ENCODE measurements at places on chromosomes 6 and 20.
A peak's percentile ranks its signal among the peaks of the same experiment; 100 is the strongest.

GRCh38 chr20:36861625-36861874 lies 14.4 kb upstream of the TLDC2 start:
- no peak for DNase-seq

DNA sequence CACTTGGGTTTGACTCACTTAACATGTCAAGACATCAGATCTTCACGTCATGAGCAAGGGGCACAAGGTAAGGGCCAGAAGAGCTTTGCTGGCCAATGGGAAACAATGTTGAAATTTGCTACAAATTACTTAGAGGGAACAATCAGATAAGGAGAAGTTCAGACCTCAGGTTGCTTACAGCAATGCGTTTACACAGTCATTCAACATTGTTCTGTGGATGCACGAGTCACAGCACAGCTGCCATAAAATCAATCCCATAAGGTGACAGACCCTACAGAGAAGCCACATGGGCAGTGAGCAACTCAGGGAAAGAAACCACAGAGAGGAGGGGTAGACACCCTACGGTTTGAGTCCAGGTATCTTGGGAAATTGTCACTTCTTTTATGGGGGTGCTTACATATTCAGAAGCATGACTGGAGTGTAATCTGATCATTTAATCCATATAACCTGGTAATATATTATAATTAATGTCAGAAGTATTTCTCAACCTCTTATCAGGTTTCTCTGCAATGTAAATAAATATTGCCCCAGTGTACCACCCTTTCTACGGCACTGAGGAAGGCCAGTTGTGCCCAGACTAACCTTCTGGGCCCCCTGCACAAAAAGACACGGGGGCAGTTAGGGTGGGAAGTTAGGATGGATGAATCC lies 2.3 kb upstream of the SLC22A2 start:
- no peak for DNase-seq

- DNase-seq: no peak
Observed at GRCh38 chr6:7176208-7176607, 68.4 kb downstream of the RREB1 start.

GRCh38 chr6:13485303-13485702 lies 2.1 kb downstream of the GFOD1 start:
- no peak for DNase-seq

- no peak for DNase-seq
Observed at GRCh38 chr20:51492167-51493092, 50.1 kb downstream of the NFATC2 start.

GRCh38 chr6:134564705-134565104 lies 246.8 kb upstream of the SGK1 start:
- no peak for DNase-seq

- DNase-seq: no peak
Observed at GRCh38 chr6:135117413-135117968, 62.9 kb upstream of the HBS1L start.

DNA sequence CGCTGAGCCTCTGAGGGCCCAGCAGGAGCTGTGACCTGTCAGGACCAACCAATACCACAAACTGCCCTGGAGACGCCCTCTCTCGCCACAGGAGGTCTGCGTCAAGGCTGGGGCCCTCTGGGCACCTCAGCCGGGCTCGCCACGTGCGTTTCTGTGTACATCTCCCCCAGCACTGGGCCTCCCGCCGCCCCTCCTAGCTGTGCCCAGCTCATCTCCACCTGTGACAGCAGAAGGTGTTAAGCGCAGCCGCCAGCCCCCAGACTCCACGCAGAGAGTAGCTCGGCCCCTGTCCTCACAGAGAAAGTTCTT lies 91.4 kb downstream of the TAF4 start:
- DNase-seq: no peak

DNA sequence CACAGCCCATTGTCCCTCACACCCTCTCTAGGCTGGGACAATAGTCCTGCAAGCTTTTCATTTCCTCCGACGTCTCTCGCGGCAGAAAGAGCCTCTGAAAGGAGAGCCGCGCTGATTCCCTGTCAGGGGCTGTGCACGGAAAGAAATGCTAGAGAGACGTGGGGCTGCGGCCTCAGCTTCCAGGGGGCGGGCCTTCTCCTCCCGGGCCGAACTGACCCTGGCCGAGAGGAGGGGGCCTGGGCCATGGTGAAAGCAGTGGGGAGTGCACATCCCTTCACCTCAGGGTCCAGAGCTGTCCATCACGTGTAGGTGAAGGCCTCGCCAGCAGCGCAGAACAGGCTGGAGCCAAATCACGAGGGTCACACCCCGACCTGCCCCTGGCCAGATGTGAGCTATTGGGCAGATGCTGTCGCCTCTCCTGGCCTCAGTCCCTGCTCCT lies 220.4 kb downstream of the TAF4 start:
- DNase-seq: no peak

- no peak for DNase-seq
Observed at GRCh38 chr6:154167126-154167525, 128.1 kb downstream of the OPRM1 start.

- no peak for DNase-seq
Observed at GRCh38 chr6:153947808-153948447, 91.1 kb upstream of the OPRM1 start.

- no peak for DNase-seq
Observed at GRCh38 chr6:133887156-133887879, 1.6 kb upstream of the TCF21 start.

DNA sequence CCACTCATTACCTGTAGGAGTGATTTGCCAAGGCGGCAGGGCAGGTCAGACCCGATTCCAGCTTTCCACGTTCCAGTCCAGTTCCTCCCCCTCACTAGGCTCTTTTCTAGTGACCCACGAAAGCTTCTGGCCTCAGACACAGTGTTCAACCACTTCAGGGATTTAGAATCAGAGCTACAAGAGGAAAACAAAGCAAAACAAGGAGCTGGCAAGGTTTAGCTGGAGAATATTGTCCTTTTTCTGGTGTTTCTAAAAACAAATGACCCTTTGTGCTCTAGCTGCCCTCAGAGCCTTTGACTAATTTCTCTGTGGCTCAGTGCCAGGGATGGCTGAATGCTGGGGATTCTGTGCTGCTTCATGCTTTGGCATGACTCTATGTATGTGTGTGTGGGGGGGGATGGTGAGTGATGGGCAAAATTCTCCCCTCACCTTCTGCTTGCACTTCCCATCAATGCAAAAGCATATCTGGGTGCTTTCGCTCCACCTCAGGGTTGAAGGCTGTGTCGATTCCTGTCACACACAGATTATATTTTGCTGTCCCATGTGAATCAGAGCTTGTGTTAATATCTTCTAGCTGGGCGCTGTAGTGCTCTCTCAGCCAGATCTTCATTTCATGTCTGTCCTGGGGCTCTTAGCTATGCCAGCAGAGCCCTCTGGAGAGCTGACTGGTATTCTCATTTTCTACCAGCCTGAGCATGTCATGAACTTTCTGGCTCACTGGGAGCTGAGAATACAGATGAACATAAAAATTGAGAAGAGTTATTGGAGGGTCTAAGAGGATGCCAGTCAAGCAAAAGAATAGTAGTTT lies 19.3 kb upstream of the NEDD9 start:
- DNase-seq: no peak

DNA sequence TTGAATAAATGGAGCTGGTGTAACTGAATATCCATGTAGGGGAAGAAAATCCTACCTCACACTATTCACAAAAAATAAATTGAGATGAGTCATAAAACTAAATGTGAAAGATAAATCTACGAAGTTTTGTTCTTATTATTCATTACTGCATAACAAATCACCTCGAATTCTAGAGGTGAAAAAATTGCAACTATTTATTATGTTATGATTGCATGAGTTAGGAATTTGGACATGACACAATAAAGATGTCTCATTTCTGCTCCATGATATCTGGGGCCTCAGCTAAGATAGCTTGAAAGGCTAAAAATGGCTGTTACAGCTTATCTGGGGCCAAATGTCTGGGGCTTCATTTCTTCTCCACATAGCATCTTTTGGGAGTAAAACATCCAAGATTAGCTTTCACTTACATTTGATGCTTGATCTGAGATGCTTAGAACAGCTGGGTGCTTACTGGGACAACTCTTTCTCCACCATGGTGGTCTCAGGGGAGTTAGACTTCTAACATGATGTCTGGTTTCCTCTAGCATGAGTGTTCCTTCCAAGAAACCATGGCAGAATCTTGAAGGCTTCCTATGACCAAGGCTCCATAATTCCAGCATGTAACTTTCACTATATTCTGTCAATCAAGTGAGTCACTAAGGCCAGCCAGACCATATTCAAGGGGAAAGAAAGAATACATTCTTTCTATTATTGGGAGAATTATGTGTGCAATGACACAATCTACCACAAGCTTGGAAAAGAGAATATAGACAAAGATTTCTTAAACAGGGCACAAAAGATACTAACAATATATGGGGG lies 30.1 kb downstream of the OR2B6 start:
- no peak for DNase-seq

GRCh38 chr6:137094411-137095008 lies 49.7 kb upstream of the IL20RA start:
- no peak for DNase-seq

DNA sequence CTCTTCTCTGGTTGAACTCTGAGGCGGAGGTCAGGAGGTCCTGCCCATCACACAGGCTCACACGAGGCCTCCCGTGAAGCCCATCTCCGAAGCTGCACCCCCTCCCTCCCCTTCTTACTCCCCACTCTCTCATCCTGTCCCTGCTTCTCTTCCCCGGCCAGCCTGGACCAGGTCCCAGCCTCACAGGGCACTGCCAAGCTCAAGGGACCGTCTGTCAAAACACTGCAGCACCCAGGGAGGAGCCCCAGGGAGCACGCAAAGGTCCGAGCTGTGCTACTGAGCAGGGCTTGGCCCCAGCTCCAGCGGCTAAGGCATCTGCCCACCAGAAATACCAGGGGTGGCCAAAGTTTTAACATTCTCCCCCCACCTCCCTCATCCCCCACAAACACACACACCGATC lies 70.0 kb downstream of the PSMG4 start:
- no peak for DNase-seq

DNA sequence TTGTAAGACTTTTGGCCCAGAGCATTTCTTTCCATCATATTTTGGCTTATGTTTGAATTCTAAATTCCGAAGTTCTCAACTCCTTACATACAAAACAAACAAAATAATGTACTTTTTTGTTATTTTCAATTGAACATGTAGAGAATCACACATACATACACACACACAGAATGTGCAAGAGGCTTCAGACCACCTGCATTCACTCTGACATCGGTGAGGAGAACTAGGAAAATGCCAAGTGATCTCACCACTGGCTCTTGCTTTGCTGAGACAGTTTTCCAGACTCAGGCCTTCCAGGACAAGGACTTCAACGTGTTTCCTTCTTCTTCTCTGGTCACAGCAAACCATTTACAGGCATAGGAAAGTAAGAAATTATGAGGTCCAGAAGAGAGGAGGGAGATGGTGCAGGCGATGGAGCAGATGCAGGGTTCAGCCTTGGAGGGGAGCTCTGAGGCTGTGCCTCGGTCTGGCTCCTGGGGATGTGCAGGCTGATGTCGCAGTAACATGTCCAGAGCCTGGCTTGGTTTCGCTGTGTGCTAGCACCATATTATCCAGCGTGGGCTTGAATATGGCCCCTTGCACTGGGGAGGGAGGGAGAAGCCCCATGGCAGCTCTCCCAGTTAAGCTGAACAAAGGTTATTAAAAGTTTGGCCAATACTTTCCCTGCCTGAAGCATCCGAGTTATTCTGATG lies 93.4 kb downstream of the DACT2 start:
- no peak for DNase-seq

DNA sequence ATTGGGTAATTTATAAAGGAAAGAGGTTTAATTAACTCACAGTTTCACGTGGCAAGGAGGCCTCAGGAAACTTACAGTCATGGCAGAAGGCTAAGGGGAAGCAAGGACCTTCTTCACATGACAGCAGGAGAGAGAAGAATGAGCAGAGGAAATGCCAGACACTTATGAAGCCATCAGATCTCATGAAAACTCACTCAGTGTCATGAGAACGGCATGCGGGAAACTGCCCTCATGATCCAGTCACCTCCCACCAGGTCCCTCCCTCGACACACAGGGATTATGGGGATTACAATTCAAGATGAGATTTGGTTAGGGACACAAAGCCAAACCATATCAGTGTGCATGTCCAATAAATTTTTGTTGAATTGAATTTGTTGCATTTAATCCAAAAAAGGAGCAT lies 52.0 kb downstream of the ECT2L start:
- DNase-seq: no peak

DNA sequence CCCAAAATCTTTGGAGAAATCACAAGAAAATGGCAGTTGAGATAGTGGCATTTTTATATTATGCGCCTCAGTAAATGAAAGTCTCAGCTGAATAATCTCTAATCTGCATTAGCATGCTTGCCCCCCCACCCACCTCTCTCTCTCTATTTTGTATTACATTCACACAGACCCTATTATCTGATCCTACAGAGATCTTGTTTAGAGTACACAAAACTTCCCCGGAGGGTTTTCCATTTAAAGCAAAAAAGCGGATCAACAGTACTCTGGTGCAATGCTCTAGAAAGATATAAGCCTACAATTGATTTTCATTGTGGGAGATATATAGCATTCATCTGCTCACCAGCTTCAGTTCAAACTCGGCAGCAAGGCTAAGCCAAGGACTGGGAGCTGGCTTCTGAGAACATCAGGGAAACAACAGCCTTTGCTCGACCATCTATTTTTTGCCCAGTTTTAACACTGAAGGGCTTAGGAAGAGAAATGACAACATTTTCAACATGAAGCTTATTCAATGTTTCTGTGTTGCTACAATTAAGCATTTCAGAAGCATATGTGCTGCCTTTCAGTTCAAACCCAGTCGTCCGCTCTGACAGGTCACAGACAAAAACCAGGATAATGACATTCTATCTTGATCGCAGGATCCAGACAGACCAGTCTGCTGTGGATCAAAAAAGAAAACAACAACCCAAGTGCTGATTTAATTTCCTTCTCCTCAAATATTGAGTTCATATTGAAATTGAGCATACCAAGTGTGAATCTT lies 137.6 kb upstream of the ATXN1 start:
- DNase-seq: no peak

- no peak for DNase-seq
Observed at GRCh38 chr6:119171864-119172588, 93.6 kb upstream of the FAM184A start.

GRCh38 chr6:142387997-142388815 lies 86.4 kb downstream of the ADGRG6 start:
- peak; percentile 14 for DNase-seq

DNA sequence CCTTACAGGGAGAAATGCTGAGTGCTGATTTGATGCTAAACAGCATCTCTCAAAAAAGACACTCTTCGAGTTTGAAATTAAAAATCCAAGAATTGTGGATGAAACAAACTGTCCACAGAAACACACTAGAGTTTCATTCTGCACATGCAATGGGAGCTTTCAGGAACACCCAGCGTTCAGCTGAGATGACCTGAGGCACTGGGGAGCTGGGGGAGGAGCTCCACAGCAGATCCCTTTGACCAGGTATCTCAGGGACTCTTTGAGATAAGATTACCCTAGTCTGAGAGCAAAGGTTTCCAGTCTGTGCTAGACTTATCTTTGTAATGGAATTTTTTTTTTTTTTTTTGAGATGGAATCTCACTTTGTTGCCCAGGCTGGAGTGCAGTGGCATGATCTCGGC lies 70.8 kb upstream of the AGPAT4 start:
- DNase-seq: no peak

GRCh38 chr6:53159558-53159957 lies 10.9 kb upstream of the GCM1 start:
- no peak for DNase-seq

- DNase-seq: no peak
Observed at GRCh38 chr20:3432844-3433243, 25.4 kb upstream of the DNAAF9 start.

GRCh38 chr20:62898970-62899632 lies 27.2 kb downstream of the DIDO1 start:
- no peak for DNase-seq

- no peak for DNase-seq
Observed at GRCh38 chr6:108589244-108589791, 28.6 kb downstream of the FOXO3 start.

- no peak for DNase-seq
Observed at GRCh38 chr6:7050872-7051779, 56.6 kb upstream of the RREB1 start.
